Stimulated activated CD4-positive, alpha-beta T cell treated with anti-CD3 and anti-CD28 coated beads, Interleukin-4, amount 100 ng/mL, for 24 hours (primary cell): ENCODE measurements at places on chromosomes 3 and 15.

GRCh38 chr3:42852441-42852840 lies 23.2 kb downstream of the CYP8B1 start:
- DNase-seq = no peak

DNA sequence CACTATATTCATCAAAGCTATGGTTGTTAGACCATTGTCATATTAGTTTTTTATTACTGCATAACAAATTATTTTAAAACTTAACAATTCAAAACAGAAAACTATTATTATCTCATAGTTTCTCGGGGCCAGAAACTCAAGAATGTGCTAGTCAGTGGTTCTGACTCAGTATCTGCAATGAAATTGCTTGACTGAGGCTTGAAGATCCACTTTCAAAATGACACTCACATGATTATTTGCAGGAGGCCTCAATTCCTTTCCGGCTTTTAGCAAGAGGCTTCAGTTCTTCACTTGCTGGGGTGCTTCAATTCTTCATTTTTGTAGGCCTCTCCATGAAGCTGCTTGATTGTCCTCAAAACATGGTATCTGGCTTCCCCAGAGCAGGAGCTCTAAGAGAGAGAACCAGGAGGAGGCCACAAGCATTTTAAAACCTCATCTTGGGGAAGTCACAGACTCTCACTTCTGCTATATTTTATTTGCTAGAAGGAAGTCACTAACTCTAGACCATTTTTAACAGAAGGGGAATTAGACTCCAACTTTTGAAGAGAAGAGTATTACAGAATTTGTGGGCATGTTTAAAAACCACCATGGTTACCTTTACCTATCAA lies 383.7 kb downstream of the MFSD1 start:
- DNase-seq = no peak

GRCh38 chr15:31077181-31077580 lies 24.3 kb downstream of the TRPM1 start:
- DNase-seq = no peak

- DNase-seq = no peak
These were observed 8.8 kb upstream of the SEMA7A start for GRCh38 chr15:74442604-74443003.

DNA sequence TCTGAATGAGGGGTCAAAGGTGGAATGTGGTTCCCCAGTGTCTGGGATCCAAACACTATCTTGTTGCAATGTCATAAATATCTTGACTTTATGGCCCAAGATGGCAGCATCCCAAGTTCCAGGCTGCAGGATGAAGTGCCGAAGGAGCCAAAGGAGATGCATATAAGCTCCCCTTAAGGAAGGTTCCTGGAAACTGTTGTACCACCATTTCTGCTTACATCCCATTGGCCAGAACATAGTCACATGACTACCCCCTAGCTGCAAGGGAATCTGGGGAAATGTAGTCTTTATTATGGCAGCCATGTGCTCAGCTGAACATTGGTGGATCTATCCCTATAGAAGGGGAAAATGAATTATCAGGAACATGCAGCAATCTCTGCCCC lies 54.3 kb downstream of the BDH1 start:
- DNase-seq = no peak

- DNase-seq = no peak
These were observed 249.5 kb downstream of the NAALADL2 start for GRCh38 chr3:175108613-175109151.
